AG09309 (cell line): ENCODE measurements at places on chromosomes 1 and 21.

DNA sequence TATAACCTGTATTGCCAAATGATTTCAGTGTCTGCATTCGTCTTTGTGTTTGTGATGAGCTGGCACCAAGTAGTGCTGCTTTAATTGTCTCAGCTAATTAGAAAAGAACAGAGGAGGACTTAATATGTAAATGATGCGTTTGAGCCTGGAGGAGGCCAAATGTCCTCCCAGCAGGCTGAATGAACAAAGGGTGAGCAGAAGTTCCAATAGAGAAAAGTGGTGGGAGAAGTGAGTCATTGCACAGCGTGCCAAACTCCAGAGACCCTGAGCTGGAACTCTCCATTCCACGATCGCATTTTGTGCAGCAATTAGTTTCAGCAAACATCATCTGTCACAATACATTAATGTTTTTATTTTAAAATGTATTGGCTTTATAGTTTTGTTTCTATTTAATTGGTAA is 17.9 kb downstream of the ETV3L start:
- no peak for DNase-seq

DNA sequence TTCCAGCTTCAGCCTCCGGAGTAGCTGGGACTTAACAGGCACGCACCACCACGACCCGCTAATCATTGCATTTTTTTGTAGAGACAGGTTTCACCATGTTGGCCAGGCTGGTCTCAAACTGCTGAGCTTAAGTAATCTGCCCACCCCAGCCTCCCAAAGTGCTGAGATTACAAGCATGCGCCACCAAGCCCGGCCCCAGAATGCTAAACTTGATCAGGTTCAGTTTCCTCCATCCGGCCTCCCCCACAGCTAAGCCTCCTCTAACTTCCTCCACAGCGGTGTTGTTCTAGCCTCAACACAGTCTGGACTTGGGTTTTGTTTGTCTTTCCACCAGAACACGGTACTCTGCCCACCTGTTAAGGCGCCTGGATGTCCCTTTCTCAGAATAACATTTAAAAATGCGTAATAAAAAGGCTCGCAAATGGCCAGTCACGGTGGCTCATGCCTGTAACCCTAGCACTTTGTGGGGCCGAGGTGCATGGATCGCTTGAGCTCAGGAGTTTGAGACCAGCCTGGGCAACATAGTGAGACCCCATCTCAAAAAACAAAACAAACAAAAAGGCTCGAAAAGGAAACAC is 2.4 kb downstream of the PARP1 start:
- no peak for DNase-seq

DNA sequence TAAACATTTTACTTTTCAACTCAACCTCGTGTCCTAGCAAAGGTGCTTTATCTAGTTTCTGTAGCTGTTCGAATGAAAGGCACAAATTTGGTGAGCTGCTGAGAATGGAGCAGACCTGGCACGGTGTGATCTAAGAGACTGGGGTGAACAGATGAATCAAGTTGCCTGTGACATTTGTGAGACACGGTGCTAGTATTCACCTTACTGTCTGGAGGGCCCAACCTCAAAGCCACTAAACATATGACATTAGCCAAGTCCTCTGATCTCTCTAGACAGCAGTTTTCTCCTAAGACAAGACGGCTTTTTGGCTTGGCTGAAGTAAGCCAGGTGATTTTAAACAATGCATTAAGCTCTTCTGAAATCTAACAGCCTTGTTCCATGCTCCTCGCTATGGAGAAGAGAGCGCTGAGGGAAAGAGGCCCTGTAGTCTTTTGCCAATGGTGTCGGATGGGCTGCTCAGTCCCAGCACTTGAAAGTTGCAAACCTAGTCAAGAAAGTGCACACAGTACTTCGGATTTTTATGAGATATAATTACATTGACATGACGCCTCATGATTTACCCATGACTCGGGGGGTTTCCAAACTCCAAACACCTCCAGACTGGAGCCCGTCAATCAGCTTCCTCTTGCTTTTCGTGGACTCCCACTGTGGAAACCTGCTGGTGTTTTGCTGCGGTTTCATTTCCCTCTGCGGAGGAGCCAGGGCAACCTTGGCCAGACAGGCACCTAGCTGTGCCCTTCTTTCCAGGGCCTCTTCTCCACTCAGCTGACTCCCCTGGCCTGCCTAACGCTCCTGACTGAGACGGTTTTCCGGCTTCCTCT is 794 bp upstream of the TOR3A start:
- DNase-seq, result no peak

- DNase-seq, result no peak
Measured at GRCh38 chr1:23506376-23507107, 22.6 kb upstream of the ASAP3 start.

- DNase-seq, result no peak
Measured at GRCh38 chr1:169094897-169095569, 11.5 kb upstream of the ATP1B1 start.

- DNase-seq, result no peak
Measured at GRCh38 chr1:21152423-21153100, 24.1 kb downstream of the EIF4G3 start.

DNA sequence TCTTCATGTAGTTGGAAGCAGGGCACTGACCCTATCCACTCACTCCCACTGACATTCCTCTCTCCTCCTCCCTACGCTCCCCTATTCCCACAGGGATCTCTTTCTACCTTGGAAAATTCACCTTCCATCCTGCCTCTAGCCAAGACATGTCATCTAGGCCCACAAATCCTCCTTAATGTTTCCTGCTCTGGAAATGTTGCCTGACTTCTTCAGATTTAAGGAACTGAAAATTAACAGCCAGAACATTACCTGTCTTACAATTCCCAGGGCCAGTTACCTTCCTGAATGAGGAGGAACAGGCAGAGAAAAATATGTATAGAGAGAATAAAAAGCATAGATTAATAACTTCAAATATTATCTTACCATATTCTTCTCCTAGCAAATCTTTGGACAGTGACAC is 147.3 kb downstream of the MRPL39 start:
- DNase-seq, result no peak

DNA sequence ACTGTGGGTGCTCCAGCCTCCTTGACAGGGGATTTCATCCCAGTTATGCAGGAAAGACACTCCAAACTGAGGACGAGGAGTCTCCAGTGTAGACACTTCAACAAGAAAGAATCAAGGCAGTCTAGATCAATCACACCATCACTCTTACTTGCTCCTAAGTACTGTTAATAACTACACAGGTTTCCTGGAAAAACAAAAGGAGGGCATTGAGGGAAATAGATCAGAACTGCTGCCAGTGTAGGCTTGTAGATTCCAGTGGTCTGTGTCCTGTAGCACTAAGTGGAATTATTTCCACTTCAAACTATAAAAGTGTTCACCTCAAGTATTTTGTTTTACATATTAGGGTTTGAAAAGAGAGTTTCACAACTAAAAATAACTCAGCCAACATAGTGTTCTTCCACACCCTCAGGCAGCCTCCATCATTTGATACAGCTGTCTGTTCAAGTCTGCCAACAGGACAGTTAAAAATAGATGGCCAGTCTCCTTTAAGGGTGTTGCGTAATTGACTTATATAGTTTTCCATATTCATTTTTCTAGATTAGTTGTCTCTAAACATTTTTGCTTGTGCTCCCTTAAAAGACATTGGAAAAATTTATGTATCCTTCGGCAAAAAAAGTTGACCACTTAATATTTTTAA is 32.0 kb upstream of the AGL start:
- DNase-seq, result peak; percentile 33

DNA sequence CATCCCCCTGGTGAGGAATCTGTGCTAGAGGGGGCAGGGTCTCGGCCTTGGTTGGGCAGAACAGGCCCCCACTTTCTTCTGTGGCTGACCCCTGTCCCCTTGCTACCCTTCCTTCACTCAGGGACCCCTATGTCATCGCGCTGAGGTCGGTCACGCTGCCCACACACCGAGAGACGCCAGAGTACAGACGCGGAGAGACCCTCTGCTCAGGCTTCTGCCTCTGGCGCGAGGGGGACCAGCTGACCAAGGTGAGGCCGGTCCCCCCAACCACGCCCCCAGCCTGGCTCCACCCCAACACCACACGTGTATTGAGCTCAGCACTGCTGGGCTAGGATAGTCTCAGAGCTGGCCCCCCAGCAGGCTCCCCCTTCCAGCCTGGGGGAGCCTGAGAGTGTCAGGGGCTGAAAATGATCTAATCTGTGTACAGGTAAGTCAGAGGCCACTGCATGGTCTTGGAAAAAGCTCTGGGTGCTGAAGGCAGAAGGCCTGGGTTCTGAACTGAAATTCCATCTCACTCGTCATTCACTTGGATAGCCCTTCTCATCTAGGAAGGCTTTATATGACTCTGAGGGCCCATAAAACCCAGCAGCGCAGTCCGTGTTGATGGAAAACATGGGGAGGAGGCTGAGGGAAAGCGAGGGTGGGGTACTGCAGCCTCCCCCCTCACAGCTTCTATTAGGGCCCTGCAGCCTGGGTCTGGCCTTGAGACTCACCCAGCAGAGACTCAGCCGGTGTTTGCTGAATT is 15.3 kb downstream of the FAM151A start:
- DNase-seq, result no peak

DNA sequence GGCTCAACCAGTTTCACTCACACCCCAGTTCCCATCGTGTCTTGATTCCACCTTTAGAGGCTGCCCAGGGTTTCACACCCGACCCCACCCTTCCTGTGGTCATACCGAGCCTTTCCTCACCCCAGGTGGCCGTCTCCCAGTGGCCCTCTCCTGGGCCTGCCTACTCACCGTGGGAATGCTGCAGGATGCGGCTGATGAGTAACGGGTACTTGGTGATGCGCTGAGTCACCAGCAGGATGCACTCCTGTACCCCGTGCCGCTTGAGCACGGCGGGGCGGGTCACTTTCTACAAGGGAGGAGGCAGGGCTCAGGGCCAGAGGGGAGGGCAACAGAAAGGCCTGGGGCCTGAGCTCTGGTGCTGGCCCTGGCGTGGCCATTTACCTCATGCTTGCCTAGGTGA is 16.4 kb downstream of the ARHGEF2 start:
- DNase-seq, result peak; percentile 83
